Astrocyte (in vitro differentiated cells and primary cell): ENCODE measurements at places on chromosomes 1 and 21. TPM values are rescaled to one million over a fixed set of nuclear protein-coding genes. Genes with fewer than 3 reads are reported as not detected.

DNA sequence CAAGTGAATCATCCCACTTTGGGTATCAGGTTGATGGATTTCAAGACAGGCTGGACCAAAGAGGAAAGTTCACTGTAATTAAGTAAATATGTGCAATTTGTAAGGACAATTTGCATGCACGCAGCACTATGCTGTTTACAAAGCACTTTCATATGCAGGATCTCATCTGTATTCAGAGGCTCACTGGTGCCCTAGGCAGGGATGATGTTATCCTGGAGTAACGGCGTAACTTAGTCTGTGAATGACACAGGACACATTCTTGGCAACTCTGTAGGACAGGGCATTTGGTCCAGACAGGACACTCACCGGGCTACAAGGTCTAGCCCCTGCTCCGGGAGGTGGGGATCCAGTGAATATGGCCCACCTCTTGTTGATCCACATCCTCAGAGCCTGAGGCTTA is 365.4 kb upstream of the DUSP10 start:
- no peak overlapping the region for H3K4me3 ChIP-seq
- peaks cover 3% of the 10 kb centered on the region for H3K27me3 ChIP-seq
- no peak overlapping the region for H3K27ac ChIP-seq
- H3K36me3 ChIP-seq: no peaks in the 10 kb centered on the region
- no peak for DNase-seq
- H3K4me1 ChIP-seq: no peaks in the 10 kb centered on the region

The LAX1 gene
- total RNA-seq: not detected in 2 replicates

- no peaks in the 10 kb centered on the region for H3K27me3 ChIP-seq
- H3K4me3 ChIP-seq: no peak overlapping the region
- no peaks in the 10 kb centered on the region for H3K36me3 ChIP-seq
- DNase-seq: no peak
These were observed 311.4 kb downstream of the USH2A start for GRCh38 chr1:216111842-216112241.

The MGST3 gene
- total RNA-seq: 192 and 210 TPM in 2 replicates

- DNase-seq: no peak
- no peak overlapping the region for H3K27ac ChIP-seq
- peaks cover 11% of the 10 kb centered on the region for H3K4me1 ChIP-seq
These were observed 70.3 kb downstream of the PIK3CD start for GRCh38 chr1:9721606-9722377.

The VHLL gene
- 0.34 TPM in 1 of 2 replicates, not detected in the other for total RNA-seq
